Kidney (tissue), 22 donors: ENCODE measurements at places on chromosomes 1 and 21. TPM values are rescaled to one million over a fixed set of nuclear protein-coding genes. Genes with fewer than 3 reads are reported as not detected.

Gene BNIPL
- total RNA-seq = 0.54 TPM

Gene DYRK1A
- total RNA-seq = 78.0 TPM

Gene FNDC10
- 2.6 TPM for total RNA-seq

Gene CFAP141
- not detected for total RNA-seq

Gene MRPS6
- 52.3 TPM for total RNA-seq

Gene C1orf146
- not detected for total RNA-seq

Gene SPATA46
- total RNA-seq = not detected

Gene RGS18
- 6.2 TPM for total RNA-seq

Gene LHX8
- not detected for total RNA-seq

Gene DAB1
- 2.3 TPM for total RNA-seq

Gene NUDT4B
- not detected for total RNA-seq

Gene PLA2G2A
- total RNA-seq = 0.63 TPM

Gene KCNN3
- total RNA-seq = 5.6 TPM

Gene MX2
- total RNA-seq = 11.7 TPM

Gene BRINP2
- total RNA-seq = not detected

Gene WNT2B
- total RNA-seq = 4.7 TPM

Gene NUP210L
- 0.06 TPM for total RNA-seq

Gene STUM
- 1.6 TPM for total RNA-seq

Gene AADACL4
- total RNA-seq = 0.16 TPM

Gene MRPL55
- 37.8 TPM for total RNA-seq

Gene MKNK1
- total RNA-seq = 49.7 TPM

Gene ITGB2
- total RNA-seq = 111 TPM

Gene CFAP107
- not detected for total RNA-seq

Gene PGBD5
- 3.7 TPM for total RNA-seq

Gene NOL9
- 28.7 TPM for total RNA-seq

Gene MARK1
- total RNA-seq = 5.3 TPM

Gene PARP1
- 71.1 TPM for total RNA-seq

Gene IVL
- total RNA-seq = not detected

Gene TADA1
- 11.5 TPM for total RNA-seq

Gene ATP1A4
- 0.19 TPM for total RNA-seq

Gene PAPPA2
- 93.5 TPM for total RNA-seq

Gene DRAXIN
- total RNA-seq = 0.28 TPM

Gene CLCA1
- total RNA-seq = not detected

Gene SPRR2F
- total RNA-seq = not detected

Gene CTSS
- 109 TPM for total RNA-seq

Gene ANKRD35
- total RNA-seq = 1.2 TPM

Gene CFHR4
- total RNA-seq = 0.35 TPM

Gene ETV3L
- total RNA-seq = not detected

Gene GNG12
- total RNA-seq = 89.3 TPM
